ENCODE measurements at places on chromosomes 13 and 19.

GRCh38 chr13:86741762-86742285, 929.3 kb upstream of the SLITRK5 start:
- no peak for DNase-seq

DNA sequence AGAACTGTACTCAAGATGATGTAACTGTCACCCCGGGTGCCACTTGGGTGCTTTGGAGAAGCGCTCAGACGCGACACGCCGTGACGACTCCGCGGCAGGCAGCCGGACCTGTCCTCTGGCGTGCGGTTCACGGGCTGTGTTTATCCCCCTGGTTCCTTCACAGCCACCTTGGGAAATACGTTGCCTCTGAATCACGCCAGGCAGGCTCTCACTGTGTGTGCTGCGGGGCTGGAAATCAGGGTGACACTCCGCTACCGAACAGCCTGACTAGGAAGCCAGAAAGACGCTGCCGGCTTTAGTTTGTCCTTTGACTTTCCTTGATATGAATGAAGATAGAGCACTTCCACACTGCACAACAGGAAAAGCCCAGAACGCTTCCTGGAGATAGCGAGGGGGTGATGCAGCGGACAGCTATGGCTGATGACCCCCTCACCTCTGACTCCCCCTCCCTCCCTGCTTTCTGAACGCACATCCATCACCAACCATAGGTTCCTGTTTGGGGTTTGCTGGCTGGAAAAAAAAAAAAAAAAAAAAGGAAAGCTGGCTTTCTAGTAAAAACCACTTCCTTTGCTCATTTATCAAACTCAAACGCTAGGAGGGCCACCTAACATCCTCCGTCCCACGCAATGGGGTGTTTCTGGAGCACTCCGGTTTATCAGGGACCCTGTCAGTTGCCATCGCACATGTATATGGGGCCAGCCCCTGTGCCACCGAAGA, 3.7 kb upstream of the GP6 start:
- DNase-seq, result no peak

DNA sequence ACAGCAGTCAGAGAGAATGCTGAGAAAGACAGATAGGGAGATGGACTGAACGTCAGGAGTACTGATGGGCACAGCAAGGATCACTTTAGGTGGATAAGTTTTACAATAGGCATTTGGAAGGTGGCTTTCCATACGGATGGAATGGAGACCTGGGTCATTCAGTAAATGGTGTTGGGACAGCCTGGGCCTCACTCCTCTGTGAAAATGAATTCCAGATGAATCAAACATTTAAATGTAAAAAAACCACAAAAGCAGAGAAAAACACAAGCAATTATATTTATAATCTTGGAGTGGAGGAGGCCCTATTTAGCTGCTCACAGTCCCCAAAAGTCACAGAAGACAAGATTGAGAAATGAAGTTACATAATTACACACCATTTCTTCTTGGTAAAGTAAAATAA, 4.7 kb downstream of the IL17D start:
- no peak for DNase-seq

- no peak for DNase-seq
These were observed 23.8 kb downstream of the DEDD2 start for GRCh38 chr19:42193706-42194105.

Measured in naive thymus-derived CD8-positive, alpha-beta T cell (primary cell).